ENCODE measurements at places on chromosomes 16 and 17.
A peak's percentile ranks its signal among the peaks of the same experiment; 100 is the strongest.

DNA sequence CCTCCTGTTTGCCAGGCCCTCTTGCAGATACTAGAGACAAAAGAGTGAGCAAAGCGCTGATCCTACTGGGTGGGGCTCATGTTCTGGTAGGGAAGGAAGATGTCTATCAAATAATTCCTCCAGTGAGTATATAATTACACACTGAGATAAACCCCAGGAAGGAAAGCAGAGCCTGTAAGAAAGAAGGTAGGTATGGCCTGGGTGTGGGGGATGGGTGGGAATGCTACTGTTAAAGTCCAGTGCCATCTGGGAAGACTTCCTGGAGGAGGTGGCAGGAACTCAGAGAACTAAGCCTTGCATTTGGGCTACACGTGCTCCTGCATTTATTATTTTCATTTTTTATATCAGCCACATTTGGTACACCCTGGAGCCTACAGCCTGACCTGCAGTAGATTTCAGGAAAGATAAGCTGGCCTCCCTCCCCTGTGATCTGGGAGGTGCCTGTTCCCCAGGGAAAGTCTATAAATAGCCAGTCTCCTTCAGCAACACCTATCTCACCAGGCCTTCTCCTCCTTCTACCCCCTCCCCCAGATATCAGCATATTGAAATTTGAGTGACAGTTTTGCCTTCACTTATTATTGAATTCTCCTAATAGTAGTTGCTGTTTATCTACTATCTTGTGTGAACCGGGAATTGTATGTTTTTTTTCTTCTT is 11.5 kb downstream of the ATP2C2 start:
- no peak overlapping the region for H3K4me3 ChIP-seq
- H3K36me3 ChIP-seq: no peaks in the 10 kb centered on the region
- H3K4me1 ChIP-seq: no peaks in the 10 kb centered on the region
- DNase-seq: no peak

GRCh38 chr16:81804134-81804610 is 25.1 kb downstream of the PLCG2 start:
- no peak overlapping the region for H3K27ac ChIP-seq
- H3K4me3 ChIP-seq: no peak overlapping the region
- H3K36me3 ChIP-seq: no peaks in the 10 kb centered on the region
- no peak for DNase-seq

- no peak overlapping the region for H3K4me3 ChIP-seq
- H3K36me3 ChIP-seq: no peaks in the 10 kb centered on the region
- no peak for DNase-seq
- no peaks in the 10 kb centered on the region for H3K4me1 ChIP-seq
Measured at GRCh38 chr16:76199681-76200220, 77.5 kb upstream of the CNTNAP4 start.

DNA sequence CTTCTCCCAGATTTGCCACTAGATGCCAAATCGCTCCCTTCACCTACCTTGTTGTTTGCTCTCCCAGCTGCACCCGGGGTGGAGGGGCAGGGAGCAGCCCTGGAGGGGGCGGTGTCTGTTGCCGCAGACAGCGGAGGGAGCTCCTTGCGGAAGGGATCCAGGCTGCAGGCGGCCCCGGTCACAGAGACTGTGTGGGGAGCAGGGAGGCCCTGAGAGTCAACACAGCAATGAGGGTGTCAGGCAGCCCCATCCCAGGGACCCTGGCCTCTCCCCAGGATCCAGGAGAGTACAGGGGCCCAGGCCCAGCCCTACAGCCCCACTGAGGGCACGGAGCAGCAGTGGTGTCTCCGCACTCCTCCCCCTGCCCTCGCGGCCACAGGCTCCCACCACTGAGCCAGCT is 50.5 kb upstream of the CHMP6 start:
- H3K4me1 ChIP-seq: peaks cover 11% of the 10 kb centered on the region
- peaks cover 38% of the 10 kb centered on the region for H3K36me3 ChIP-seq
- H3K4me3 ChIP-seq: no peak overlapping the region
- no peaks in the 10 kb centered on the region for H3K27me3 ChIP-seq

GRCh38 chr17:76734080-76734840 is 2.9 kb downstream of the SRSF2 start:
- H3K4me3 ChIP-seq: peak overlapping the region; percentile 72
- H3K27ac ChIP-seq: peak overlapping the region; percentile 89
- peaks cover 49% of the 10 kb centered on the region for H3K4me1 ChIP-seq
- no peaks in the 10 kb centered on the region for H3K27me3 ChIP-seq
- DNase-seq: no peak

DNA sequence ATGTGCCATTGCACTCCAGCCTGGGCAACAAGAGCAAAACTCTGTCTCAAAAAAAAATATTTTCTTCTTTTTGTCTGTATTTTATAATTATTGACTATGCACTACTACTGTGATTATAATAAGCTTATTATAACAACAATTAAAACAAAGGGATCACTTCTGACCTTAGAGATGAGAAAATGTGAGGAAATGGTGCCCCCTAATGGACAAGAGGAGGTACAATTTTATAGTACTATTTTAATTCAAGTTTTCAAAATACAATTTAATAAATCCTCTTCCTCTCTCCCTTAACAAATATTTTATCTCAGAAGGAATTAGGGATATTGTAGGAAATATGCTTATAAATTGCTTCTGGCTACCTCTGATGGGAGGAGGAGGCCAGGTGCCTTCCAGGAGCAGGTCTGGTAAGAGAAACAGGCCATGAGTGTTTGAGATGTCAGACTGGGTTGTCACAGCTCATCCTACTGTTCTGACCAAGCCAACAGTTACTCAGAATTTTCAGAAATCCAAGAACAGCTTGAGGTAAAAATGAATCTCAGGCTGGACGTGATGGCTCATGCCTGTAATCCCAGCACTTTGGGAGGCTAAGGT is 14.0 kb downstream of the VPS53 start:
- peaks cover 44% of the 10 kb centered on the region for H3K36me3 ChIP-seq
- no peak overlapping the region for H3K27ac ChIP-seq
- H3K4me3 ChIP-seq: no peak overlapping the region
- DNase-seq: no peak
- peaks cover 4% of the 10 kb centered on the region for H3K4me1 ChIP-seq
- H3K27me3 ChIP-seq: no peaks in the 10 kb centered on the region

GRCh38 chr16:85610446-85611193 is 2.5 kb upstream of the GSE1 start:
- peak overlapping the region; percentile 99 for H3K27ac ChIP-seq
- H3K36me3 ChIP-seq: no peaks in the 10 kb centered on the region
- H3K4me1 ChIP-seq: peaks cover 46% of the 10 kb centered on the region
- no peaks in the 10 kb centered on the region for H3K27me3 ChIP-seq
- DNase-seq: peak; percentile 92

DNA sequence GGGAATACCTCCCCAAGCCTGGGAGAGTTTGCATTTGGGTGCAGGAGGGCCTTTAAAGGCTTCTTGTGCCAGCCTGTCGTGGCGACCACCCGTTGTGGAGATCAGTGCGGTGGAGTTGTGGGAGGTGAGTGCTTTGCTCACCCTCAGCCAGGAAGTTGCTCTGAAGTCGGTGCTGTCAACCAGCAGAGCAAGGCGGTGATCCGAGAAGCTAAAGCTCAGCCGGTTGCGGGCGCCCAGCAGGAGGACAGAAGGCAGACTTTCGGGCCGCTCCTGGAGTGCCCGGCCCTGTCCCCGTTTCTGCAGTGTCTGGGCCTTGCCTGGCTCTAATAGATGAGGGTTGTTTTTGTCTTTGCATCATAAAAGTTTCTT is 1.4 kb downstream of the UBE2I start:
- H3K36me3 ChIP-seq: peaks cover 4% of the 10 kb centered on the region
- H3K27ac ChIP-seq: peak overlapping the region; percentile 68
- peak overlapping the region; percentile 90 for H3K4me3 ChIP-seq
- H3K27me3 ChIP-seq: no peaks in the 10 kb centered on the region
- DNase-seq: no peak
- H3K4me1 ChIP-seq: peaks cover 37% of the 10 kb centered on the region

DNA sequence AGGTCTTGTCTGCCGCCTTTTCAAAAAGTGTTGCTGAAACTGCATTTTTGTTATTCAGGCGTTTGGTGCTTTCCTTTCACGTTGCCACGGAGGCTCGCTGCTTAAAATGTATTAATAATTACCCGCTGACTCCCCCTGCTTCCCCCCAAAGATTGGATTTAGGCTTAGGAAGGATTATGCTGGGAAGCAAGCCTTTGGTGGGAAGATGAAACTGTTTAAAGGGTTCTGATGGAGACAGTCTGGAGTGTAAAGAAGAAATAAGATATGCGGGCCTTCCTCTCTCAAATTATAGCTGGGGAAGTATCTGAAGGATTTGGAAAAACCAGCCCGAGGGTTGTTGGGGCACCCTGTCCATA is 1.1 kb downstream of the KSR1 start:
- no peak for DNase-seq
- peak overlapping the region; percentile 87 for H3K4me3 ChIP-seq
- H3K36me3 ChIP-seq: no peaks in the 10 kb centered on the region
- peaks cover 7% of the 10 kb centered on the region for H3K4me1 ChIP-seq
- no peaks in the 10 kb centered on the region for H3K27me3 ChIP-seq

- peaks cover 11% of the 10 kb centered on the region for H3K4me1 ChIP-seq
- no peaks in the 10 kb centered on the region for H3K36me3 ChIP-seq
- H3K4me3 ChIP-seq: no peak overlapping the region
Measured at GRCh38 chr17:63431939-63432804, 13.9 kb downstream of the CYB561 start.

GRCh38 chr17:72599891-72600290 is 479.1 kb downstream of the SOX9 start:
- H3K36me3 ChIP-seq: no peaks in the 10 kb centered on the region
- no peaks in the 10 kb centered on the region for H3K4me1 ChIP-seq
- no peak overlapping the region for H3K27ac ChIP-seq
- H3K27me3 ChIP-seq: peaks cover 43% of the 10 kb centered on the region
- H3K4me3 ChIP-seq: no peak overlapping the region
- DNase-seq: no peak

DNA sequence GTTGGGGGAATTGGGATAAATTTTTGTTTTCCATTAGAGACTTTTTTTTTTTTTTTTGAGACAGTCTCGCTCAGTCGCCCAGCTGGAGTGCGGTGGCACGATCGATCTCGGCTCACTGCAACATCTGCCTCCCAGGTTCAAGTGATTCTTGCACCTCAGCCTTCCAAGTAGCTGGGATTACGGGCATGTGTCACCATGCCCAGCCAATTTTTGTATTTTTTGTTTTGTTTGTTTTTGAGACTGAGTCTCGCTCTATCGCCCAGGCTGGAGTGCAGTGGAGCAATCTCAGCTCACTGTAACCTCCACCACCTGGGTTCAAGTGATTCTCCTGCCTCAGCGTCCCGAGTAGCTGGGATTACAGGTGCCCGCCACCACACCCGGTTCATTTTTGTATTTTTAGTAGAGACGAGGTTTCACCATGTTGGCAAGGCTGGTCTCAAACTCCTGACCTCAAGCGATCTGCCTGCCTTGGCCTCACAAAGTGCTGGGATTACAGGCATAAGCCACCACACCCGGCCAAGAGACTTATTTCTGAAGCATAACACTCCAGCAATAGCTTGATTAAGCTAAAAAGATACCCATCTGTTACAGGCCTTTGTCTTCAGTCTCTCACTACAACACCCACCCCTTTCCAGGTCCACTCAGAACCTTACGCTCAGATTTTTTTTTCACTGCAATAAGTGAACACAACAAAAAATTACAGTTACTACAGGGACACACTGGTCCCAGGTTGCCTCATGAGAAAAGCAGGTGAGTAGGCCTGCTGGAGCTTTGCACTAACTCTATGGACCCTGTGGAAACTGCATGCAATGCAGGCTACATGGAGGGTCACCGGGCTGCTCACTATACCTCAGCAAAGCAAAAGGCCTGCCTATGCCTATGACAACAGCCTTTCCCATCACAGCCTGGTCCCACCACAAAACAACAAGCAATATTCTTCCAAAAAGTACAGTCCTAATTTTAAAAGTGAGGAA is 34.6 kb downstream of the KANSL1 start:
- peaks cover 79% of the 10 kb centered on the region for H3K4me1 ChIP-seq
- DNase-seq: no peak
- no peaks in the 10 kb centered on the region for H3K36me3 ChIP-seq
- peak overlapping the region; percentile 27 for H3K27ac ChIP-seq

GRCh38 chr16:2938206-2938605 is 25.9 kb upstream of the KREMEN2 start:
- no peak for DNase-seq
- H3K4me3 ChIP-seq: no peak overlapping the region

DNA sequence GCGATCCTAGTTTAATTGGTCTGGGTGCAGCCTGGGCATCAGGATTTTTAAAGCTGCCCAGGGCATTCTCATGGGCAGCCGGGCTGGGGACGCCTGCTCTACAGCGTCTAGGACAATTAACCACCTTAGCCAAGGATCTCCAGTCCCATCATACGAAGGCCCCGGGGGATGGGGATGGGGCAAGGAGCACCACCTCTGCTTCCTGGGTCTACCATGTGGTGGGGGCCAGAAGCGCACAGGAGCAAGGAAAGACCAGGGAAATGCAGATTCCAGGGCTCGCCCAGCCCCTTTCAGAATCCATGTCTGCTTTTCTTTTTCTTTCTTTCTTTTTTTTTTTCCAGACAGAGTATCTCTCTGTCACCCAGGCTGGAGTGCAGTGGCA is 29.3 kb downstream of the TBC1D16 start:
- no peaks in the 10 kb centered on the region for H3K4me1 ChIP-seq
- H3K4me3 ChIP-seq: no peak overlapping the region
- no peak for DNase-seq
- H3K36me3 ChIP-seq: peaks cover 4% of the 10 kb centered on the region
- no peak overlapping the region for H3K27ac ChIP-seq
- peaks cover 9% of the 10 kb centered on the region for H3K27me3 ChIP-seq

DNA sequence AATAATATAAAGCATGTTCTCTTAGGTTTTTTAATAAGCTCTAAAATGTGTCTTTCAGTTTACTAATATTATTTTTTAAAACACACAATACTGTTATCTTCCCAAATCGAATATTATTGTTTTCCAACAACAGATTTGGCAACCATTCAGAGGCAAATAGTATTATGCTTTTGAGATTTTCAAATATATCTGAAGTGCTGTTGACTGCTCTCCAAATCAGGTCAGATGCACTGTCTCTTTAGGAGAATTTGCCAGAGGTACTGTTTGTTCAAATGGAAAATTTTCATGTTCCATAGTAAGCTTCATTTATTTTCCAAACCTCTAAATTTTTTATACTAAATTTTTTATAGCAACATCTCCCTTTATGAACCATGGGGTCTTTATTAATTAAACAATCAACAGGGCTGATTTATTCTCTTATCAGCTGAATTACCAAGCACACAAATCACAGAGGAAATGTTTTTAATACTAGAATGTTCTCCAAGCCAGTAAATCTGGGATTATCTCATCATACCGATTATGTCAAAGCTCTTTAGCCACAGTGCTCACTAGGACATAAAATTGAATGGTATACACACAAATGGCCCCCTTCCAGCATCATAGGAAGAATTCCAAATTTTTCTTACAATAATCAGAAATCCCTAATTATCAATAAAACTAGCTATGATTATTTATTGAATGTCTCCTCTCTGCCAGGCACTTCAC is 108.8 kb upstream of the HLF start:
- H3K4me3 ChIP-seq: no peak overlapping the region
- peaks cover 11% of the 10 kb centered on the region for H3K4me1 ChIP-seq
- no peak for DNase-seq
- H3K27me3 ChIP-seq: no peaks in the 10 kb centered on the region
- no peaks in the 10 kb centered on the region for H3K36me3 ChIP-seq
- H3K27ac ChIP-seq: no peak overlapping the region

All from psoas muscle (tissue), 8 donors.